ENCODE measurements at places on chromosomes 7 and 10.

DNA sequence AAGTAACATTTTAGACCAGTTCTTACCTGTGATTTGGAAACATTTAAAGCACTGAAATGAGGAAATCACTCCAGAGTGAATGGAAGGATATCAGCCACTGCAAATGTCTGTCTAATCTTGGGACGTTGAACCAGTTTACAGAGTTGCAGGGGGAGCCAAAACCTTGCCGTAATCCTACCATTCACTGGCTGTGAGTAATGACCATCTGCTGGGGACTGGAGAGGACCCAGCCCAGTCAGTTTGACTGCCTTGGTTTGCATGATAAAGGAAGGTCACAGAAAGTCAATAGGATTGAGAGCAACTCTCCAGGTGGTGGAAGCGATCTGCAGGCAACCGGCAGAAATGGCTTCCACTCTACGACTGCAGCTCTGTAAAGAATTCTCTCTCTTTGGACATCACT, 167.2 kb downstream of the AKR1D1 start:
- no peak for DNase-seq

DNA sequence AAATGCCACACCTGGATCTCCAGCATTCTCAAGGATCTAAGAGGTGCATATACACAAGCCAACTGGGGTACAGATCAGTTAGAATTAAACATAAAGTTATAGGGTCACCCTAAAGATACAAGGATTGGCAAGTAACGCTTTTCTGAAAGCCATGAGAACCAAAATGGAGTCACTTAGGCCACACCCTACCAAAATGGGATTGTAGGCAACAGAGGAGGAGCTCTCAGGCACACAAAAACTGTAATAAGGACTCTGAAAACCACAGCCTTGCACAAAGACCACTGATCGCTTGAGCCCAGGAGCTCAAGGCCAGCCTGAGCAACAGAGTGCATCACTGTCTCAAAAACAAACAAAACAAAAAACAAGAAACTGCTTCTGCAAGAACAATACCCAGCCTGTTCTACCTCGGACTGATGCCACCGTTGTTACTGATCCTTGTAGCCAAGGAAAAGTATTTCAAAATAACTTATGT, 35.5 kb downstream of the SVOPL start:
- DNase-seq: no peak

GRCh38 chr7:104550362-104550761, 222.0 kb downstream of the LHFPL3 start:
- no peak for DNase-seq

DNA sequence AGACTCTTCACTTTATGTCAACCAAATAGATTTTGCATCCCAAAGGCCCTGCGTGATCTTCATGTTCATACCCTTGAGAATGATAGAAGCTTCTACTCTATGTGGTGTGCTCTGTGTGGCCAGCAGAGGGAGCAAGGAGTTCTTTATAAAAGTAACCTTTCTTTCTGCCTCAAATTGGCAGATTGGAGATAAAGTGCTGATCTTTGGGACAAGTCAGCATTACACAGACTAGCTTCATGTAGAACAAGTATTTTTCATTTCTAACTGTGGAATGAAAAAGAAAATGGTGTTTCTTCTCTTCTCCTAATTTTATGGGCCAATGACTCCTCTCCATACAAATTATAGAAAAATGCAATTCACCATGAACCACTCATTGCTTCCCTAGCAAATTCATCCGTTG, 1214.1 kb downstream of the SORCS1 start:
- peak; percentile 15 for DNase-seq

DNA sequence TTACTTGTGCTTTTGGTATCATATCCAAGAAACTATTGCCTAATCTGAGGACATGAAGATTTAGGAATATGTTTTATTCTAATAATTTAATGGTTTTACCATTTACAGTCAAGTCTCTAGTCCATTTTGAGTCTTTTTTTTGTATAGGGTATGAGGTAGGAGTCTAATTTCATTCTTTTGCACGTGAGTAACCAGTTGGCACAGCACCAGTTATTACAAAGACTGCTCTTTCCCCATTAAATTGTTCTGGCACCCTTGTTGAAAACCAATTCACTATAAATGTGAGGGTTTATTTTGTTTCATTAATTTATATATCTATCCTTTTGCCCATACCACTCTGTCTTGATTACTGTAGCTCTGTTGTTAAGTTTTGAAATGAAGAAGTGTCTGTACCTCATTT, 381.6 kb downstream of the SUGCT start:
- DNase-seq: no peak

DNA sequence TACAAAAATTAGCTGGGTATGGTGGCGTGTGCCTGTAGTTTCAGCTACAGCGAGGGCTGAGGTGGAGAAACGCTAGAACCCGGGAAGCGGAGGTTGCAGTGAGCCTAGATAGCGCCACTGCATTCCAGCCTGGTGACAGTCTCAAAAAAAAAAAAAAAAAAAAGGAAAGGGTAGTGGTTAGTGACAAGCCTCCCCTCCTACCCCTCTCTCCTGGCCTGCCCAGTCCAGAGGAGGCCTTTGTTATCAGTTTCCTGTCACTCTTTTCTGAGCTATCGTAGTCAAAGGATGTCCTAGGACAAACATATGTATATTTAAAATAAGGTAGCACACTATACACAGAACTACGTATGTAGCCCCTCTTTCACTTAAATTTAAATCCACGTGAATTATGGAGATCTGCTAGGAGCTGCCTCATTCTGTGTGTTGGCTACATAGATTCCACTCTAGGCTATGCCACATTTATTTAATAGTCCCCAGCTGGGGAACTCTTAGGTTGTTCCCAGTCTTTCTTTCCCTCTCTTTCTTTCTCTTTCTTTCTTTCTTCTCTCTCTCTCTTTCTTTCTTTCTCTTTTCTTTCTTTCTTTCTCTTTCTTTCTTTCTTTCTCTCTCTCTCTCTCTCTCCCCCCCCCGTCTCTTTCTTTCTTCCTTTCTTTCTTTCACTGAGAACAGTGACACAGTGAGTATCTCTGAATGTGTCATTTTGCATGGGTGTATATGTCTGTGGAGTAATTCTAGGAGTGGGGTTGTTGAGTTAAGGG, 3.9 kb downstream of the TSPAN15 start:
- no peak for DNase-seq

DNA sequence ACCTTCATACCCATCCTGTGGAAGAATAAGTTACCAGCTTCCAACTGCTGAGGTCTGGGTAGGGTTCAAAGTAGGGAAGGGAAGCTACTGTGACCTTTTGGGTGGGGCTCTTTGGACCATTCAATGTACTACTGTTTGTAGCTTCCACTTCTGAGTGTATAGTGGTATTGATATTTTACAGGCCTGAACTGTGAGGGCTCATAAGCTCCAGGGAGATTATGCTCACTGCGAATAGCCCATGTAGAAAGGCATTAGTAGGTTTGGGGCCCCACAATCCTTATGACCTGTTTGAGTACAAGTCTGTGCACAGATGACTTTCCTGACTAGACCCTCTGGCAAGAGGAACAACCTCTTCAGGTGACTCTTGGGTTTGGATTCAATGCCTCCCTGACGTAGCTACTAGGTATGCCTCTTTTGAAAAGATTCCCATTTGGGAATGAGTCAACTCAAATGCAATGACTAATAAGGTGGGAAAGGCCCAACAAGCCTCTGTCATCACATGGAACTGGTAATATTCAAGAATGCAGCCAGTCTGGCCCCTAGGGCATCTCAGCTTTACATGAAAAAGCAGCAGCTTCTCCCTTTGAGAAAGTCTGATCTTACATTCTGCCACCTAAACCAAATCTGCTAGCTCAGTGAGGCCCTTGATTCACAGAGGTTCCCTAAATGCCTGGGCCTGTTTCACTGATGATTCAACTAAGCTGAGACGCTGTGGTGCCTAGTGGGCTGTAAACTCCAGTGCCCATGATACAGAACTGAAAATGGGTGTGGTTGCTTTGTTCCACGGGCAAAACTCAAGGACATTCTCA, 79.8 kb downstream of the ABI1 start:
- peak; percentile 87 for DNase-seq

DNA sequence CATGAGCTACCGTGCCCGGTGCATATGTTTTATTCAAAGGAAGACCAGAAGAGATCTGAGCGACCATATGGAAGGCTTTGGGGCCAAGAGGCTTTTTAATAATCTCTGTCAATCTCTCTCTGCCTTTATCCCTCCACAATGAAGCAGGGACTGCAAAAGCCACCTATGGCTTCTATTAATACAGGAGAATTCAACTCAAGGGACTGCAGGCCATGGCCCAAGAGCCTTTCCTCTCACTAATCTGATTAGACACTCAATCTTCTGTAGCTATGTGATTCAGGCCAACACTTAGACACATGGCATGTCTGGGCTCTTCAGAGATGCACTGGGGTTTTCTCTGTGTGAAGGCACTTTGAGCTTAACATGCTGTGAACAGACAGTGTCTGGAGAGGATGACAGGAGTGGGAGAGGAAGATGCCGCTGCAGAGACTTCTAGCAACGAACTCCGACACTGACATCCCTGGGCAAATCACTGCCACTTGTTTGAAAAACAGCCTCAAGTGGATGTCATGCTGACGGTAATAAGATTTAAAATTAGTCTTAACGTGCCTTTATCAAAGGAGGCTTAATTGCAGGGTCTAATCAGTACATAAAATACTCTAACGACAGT, 114.4 kb upstream of the AOAH start:
- no peak for DNase-seq

DNA sequence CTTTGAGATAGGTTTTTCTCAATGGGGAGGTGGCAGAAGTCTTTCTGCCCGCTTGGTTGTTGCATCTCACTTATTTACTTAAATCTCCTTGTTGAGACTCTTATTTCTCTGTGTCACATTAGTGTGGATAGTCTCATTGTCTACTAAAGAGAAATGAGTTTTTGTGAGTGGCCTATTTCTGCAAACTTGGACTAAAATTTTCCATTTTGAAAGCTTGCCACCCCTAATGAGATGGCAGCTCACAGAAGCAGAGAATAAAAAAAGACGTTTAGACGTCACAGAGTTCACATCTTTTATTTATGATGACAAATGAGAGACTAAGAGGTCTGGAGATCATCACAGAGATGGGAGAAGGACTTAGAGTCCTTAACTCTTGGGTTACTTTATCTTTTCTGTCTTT, 262.7 kb upstream of the PHYHIPL start:
- DNase-seq: no peak

GRCh38 chr10:56547163-56547562, 186.1 kb upstream of the ZWINT start:
- DNase-seq: no peak

DNA sequence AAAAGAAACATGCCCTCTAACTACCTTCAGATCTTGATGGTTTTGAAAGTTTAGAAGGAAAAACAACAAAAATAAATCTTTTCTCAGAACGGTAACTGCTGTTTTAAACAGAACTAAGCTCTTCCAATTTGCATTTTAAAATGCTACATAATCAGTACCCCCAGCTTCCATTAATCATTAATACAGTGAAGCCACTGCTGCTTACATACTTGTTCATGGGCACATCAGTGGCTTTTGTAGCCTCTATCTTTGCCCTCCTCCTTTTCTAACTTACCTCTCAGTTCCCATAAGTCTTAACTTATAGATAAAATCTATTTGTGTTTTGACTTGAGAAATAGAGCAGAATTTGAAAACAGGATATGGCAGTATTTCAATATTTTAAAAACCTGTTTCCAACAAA, 109.1 kb downstream of the POLL start:
- no peak for DNase-seq

DNA sequence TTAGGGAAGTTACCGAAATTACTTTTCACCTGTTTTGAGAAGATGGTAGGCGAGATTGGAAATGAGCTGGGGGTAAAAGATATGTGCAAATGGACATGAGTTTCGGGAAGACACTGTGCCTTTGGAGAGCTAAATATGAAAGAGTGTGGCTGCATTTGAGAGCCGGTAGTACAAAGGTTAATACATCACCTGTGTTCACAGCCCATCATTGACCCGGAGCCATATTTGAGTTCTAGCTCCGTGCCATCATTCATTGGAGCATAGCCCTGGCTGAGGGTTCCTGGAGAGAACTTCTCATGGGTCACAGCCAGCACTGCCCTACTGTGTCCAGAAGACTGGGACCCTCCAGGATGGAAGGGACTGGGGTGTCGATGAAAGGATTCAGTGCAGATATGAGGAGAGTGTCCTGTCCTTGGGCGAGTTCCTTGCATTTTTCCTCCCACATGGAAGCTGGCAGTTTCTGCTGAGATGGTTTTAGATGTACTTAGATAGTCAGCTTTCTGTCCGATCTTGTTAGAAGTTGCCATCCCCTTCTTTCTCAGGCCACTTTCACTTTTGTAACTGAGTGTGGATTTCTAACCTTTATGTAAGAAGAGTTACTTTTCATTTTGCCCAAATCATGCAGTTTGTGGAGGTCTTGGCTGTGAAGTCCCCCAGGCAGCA, 138.8 kb downstream of the JCAD start:
- DNase-seq: no peak

GRCh38 chr7:106460792-106461254, 176.0 kb upstream of the NAMPT start:
- no peak for DNase-seq

- no peak for DNase-seq
These were observed 116.8 kb downstream of the MAD1L1 start for GRCh38 chr7:2115760-2116447.

DNA sequence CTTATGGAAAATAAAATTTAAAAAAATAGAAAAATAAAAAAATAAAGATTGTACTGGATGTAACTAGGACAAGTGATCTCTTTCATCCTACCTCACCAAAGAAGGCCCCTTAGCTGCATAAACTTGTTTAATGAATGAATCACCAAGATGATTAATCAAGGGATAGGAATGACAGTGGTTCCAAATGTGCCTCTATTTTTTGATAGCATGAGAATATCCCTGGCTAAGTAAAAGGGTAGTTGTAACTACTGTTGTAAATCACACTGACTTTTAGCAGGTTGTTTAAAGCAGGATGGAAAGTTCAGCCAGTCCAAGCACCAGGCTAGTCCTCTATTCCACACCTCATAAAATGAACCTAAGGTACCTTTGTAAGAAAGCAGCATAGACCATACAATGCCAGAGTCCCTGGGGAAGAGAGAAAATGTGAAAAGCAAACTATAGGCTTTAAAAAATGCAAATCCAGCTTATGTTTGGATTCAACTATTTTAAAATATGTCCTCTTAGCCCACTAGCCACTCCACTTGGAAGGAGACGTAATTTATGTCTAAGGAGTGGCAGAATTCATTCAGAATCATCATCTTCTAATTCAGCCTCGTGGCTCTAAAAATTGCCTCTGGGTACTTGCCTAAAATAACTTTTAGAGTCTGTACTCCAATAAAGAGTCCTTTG, 126.8 kb downstream of the SKIDA1 start:
- peak; percentile 11 for DNase-seq

- no peak for DNase-seq
These were observed 2.6 kb upstream of the CSGALNACT2 start for GRCh38 chr10:43135656-43136055.

GRCh38 chr10:29703271-29703670, 68.5 kb upstream of the SVIL start:
- no peak for DNase-seq

DNA sequence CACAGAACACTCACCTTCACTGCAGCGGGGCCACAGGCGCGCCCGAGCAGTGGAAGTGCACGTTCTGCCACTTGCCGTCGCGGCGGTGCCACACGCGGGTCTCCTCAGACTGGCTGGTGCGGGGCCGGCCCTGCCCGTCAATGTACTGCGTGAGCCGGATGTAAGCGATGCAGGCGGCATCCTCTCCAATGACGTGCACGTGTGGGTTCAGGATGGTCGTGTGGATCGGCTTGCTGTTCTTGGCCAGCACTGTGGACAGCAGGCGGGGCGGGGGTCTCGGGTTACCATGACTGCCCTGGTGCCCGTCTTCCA, 19.2 kb downstream of the YKT6 start:
- DNase-seq: no peak

GRCh38 chr7:72481934-72482333, 69.8 kb upstream of the CALN1 start:
- no peak for DNase-seq
